SJCRH30 (cell line): ENCODE measurements at places on chromosomes 1 and 21.
A peak's percentile ranks its signal among the peaks of the same experiment; 100 is the strongest.

GRCh38 chr1:22288593-22289241, 145.8 kb upstream of the WNT4 start:
- no peak for DNase-seq

DNA sequence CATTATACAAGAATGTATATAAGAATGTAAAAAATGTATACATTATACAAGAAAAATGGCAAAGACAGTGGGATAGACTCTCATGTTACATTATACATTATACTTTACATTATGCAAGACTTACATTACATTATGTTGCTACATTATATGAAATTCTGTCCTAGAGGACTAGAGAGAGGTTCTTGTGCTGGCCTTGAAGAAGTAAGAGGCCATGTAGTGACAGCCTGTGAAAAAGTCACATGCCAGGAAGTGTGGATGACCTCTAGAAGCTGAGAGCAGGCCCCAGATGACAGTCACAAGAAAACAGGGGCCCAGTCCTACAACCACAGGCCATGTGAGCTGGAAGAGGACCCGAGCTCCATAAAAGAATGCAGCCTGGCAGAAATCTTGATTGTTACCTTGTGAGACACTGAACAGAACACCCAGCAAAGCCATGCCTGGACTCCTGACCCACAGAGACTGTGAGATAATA, 30.5 kb upstream of the AHCYL1 start:
- DNase-seq = no peak

GRCh38 chr21:27070861-27071670, 104.2 kb upstream of the ADAMTS5 start:
- DNase-seq = no peak

DNA sequence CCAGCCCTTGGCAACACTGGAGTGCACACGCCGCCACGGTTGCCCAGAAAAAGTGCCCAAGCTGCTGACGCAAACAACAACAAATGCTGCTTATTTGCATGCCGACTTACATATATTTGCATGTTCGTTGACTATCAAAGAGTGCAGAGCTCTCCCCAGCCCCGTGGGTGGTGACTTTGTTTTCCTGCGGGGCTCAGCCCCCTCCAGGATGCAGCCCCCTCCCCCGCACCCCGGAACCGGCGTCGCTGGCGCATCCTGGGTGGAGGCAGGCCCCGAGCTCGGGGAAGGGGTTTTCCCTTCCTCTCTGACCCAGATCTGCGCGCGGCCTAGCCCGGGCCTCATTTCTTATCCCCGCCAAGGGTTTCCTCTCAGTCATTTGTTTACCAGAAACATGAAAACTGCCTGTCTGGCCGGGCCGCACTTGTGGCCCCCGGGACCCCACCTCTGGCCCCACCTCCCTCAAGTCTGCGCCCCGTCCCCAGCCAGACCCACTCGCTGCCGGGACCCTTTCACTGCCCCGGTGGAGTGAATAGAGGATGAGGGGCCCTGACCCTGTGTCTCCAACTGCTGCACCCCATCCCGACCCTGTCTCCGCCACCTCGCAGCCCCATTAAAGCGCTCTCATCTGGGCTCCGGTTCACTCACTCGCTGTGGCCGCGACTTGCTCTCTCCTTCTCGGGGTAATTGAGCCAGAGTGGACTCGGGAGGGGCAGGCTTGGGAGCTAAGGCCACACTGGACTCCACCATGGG, 5.5 kb downstream of the TNFRSF25 start:
- DNase-seq = no peak

DNA sequence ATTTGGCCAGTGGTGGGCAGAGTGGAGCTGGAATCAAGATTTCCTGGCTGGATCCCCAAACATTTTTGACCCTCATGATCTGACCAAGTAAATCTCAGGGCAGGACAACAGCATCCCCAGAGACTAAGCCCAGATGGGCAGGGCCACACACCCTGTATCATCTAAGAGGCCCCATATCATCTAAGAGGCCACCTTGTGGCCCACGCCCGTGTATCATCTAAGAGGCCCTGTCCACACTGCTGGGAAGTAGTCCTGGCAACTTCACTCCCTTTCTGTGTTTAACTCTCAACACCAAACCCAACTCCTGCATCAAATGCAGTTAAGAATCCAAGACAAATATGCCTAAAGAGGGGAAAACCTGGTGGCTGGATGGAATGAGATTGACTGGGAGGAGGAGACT, 81.6 kb upstream of the SSX2IP start:
- DNase-seq = no peak

GRCh38 chr1:30321996-30322858, 401.2 kb downstream of the MATN1 start:
- no peak for DNase-seq

- peak; percentile 33 for DNase-seq
Observed at GRCh38 chr1:226405411-226405988, 2.4 kb downstream of the PARP1 start.

DNA sequence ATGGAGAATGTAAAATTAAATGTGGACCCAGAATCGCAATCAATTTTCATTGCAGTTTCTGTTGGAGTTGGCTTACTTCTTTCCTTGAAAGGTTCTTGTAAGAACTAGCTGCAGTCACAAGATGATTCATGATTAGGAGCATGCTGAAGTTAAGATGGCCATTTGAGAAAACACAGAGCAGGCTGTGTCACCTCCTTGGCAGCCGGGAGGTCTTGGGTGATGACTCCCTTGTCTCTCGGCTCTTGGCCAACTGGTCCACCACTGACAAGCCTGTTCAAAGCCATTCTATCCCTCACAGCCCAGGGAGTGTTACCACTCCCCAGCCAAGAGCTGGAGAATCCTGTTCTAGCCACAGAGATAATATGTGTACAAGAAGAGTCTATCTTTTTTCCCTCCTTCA, 40.6 kb downstream of the OPTC start:
- no peak for DNase-seq

DNA sequence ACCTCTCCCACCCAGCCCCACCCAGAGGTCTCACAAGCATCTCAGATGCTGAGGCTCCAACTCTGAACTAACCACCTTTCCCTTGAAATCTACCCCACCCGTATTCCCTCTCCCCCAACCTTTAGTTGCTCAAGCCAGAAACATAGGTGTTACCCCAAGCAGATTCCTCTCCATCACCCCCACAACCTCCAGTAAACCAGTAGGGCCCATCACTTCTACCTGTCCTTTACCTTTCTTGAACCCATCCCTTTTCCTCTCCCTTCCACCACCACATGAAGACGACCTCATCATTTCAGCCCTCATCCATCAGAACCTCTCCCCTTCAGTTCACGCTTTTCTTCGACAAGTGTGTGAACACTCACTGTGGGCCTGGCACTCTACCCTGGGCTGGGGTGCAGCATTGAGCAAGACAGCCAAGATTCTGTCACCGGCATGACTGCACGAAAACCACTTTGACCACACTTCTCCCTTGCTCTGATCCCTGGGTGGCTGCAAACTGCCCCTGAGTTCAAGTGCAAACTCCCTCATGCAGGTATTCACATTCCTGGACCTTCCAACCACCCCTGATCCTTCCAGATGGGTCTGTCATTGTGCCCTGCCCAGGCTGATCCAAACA, 65.5 kb upstream of the LAPTM5 start:
- no peak for DNase-seq

- DNase-seq = no peak
Observed at GRCh38 chr1:30745834-30746208, 11.8 kb downstream of the LAPTM5 start.
